ENCODE measurements at places on chromosomes 2 and 18.

DNA sequence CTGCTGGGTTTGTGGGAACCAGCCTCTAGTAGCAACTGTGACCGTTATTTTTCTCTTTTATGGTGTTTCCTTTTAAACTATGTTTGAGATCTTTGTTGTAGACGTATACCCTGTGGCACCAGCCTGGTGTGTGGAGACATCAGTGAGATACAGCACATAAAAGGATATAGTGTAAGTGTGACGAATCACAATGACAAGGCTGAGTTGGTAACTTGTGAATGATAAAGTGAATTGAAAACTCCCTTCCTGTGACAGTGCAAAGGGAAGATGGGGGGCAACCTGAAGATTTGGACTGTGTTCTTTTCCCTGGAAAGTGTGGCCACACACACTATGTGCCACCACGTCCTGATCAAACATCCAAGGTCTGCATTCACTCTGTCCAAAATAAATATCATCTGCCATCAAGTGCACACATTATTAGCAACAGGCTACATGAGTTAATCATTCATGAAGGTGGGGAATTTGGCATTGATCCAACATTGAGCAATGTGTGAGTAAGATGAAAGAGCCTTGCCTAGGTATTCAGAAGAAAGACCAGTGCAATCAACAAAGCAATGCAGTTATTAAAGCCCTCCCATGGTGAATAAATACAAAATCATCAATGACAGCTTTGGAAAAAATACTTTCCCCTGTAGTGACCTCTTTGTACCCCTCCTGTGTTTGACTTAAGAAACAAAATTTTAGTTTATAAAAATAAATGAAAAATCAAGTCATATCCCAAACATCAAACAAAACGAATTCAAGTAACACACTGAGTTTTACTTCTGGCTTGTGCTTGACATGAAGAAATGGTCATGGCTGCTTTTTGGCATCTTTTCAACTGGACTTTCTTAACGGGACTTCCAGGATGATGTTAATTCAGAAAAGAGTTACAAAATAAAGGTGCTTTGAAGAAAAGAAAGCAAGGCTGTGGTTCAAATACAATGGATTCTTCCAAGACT, 1280.5 kb upstream of the ZEB2 start:
- no peak for DNase-seq

GRCh38 chr2:10017313-10017941, 25.9 kb upstream of the KLF11 start:
- no peak for DNase-seq

DNA sequence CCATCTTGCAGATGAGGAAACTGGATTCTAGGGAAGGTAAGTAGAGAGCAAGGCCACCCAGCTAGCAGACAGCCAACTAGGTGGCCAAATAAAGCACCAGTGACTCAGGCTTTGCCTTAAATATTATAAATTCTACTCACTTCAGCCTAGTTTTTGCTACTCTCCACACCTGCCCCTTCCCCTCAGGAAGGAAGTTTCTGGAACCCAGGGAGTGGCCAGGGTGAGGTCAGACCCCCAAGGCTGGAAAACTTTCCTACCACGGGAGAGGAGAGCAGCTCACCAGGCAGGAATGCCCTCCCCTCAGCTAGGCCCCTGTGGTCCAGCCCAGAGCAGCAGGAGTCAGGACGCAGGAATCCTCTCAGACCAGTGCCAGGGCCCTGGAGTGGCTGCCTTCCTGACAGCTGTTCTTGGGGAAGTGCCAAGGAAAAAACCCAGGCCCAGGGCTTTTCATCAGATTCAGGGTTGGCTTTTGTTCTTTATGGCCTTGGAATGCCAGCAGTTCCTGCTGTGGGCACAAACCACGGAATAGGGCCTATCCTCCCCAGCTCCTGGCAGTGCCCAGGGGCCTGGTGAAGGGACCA, 5.1 kb upstream of the PAX8 start:
- DNase-seq: no peak

- no peak for DNase-seq
Measured at GRCh38 chr2:143564419-143564818, 435.2 kb downstream of the ARHGAP15 start.

GRCh38 chr2:63049211-63049969, 1.2 kb upstream of the OTX1 start:
- no peak for DNase-seq

DNA sequence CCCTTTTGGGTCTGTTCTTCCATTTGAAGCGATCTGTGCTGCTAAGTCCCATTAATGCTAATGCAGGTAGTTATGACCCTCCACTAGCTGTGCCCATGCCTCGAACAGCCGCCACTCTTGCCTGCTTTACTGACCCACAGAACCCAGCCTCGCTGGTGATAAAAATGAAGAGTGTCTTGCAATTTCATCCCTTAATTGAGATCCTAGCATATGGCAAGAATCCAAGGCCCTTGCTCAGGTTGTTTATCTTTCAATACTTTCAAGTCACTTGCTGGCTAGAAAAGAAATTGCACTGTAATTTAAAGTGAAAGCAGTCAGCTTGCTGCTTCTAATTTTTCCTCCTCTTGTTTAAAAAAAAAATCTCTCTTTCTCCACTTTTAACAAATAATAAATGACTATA, 73.6 kb downstream of the ZNF521 start:
- DNase-seq: no peak

GRCh38 chr18:54739476-54739875, 88.8 kb upstream of the RAB27B start:
- DNase-seq: no peak

DNA sequence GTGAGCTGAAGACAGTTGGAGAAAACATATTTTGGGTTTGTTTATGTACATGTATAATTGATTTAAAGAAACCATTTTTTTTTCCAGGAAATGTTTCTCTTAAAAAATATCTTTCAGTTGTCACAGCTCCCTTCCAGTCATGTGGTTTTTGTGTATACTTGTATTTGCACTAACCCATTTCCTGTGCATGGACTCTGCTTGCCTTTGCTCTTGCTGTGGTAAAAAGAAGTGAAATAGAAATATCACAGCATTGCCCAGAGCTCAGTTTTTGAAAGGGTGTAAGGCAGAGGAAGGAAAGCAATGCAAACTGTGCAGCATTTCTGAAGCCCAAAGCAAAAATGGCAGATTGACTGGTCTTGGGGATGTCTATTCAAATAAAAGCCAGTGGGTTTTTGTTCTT, 10.4 kb upstream of the DOCK10 start:
- DNase-seq: no peak

DNA sequence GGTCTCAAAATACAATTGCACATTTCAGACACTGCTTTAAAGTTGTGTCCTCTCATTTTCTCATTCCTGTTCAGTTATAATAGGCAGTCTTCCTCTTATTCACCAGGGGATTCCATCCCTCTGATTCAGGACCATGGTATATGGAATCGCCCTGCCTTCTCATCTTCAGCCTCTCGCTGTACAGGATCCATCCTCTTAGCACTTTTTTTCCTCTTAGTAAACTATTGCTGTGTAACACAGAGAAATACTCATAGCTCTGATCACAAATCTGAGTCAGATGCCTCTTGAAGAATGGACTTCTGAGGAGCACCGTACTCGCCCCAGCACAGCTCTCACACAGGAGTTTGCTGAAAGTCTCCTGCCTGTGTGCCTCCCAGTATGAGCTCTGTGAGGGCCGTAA, 11.3 kb downstream of the RMP24 start:
- DNase-seq: no peak

GRCh38 chr2:74768401-74768914, 65.5 kb upstream of the HK2 start:
- no peak for DNase-seq

- no peak for DNase-seq
Measured at GRCh38 chr2:9213477-9214051, 7.0 kb downstream of the ASAP2 start.

DNA sequence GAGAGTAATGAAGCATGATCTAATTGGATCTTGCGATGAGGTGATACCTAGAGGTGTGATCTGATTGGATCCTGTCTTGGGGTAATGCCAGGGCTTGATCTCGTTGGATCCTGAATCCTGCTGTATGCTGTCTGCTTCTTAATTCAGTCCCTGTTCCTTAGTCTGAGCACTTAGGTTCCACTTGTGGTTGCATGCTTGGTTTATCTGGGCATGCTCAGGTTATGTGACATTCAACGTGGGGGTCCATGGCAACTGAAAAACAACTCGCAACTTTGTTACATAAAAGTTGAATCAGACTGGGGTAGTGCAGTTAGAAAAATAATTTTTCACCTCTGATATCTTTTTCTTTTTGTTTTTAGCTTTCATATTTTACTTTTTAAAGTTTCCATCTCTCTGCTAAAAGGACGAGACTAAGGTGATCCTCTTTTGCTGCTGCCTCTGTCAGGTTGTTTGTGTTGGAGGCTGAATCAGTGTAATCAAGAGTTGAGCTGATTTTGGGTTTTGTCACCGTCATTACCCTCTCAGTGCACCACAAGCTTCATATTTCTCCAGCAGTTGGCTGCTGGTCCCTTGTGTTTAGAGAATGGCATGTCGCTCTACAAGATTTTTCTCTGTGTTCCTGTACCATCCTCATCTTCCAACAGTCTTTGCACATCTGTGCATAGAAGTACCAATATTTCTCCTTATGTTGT, 67.9 kb downstream of the NCOA1 start:
- DNase-seq: no peak

- DNase-seq: no peak
Measured at GRCh38 chr2:24659862-24660261, 133.3 kb downstream of the PTRHD1 start.

DNA sequence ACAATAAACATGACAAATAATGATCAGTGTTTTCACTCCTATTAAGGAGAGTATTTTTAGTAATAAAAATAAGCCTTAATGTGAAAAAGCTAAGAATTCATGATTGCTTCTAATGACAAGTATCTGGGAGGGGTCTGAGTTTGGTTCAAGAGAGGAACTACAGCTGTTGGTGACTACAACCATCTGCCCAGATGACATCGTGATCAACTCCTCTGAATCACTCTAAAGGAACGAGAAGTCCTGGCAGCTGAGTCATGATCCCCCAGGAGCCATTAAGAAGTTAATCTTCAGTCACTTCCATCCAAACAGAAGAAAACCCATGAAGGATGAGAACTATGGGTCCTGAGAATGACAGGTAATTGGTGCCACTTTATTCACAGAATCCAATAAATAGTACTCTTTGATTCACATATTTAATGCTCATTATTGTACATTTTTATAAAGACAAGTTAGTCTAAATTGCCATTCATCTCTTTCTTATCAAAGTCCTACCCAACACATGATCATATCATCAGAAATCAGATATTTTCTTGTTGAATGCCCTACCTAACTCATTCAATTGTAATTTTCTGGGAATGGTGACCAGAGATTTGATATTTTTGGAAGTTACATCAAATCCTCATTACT, 6.8 kb downstream of the TFPI start:
- no peak for DNase-seq

Data from stimulated activated CD8-positive, alpha-beta memory T cell treated with anti-CD3 and anti-CD28 coated beads, Interleukin-4, amount 100 ng/mL, for 24 hours (primary cell).